Astrocyte (in vitro differentiated cells and primary cell): ENCODE measurements at places on chromosomes 7 and 10. TPM values are rescaled to one million over a fixed set of nuclear protein-coding genes. Genes with fewer than 3 reads are reported as not detected.

Gene PAPSS2
- 48.6 and 58.5 TPM in 2 replicates for total RNA-seq

- H3K27ac ChIP-seq, result no peak overlapping the region
- DNase-seq, result no peak
- no peaks in the 10 kb centered on the region for H3K4me1 ChIP-seq
- no peaks in the 10 kb centered on the region for H3K36me3 ChIP-seq
- H3K4me3 ChIP-seq, result no peak overlapping the region
- no peaks in the 10 kb centered on the region for H3K27me3 ChIP-seq
Measured at GRCh38 chr10:104816501-104816900, 175.4 kb downstream of the SORCS3 start.

DNA sequence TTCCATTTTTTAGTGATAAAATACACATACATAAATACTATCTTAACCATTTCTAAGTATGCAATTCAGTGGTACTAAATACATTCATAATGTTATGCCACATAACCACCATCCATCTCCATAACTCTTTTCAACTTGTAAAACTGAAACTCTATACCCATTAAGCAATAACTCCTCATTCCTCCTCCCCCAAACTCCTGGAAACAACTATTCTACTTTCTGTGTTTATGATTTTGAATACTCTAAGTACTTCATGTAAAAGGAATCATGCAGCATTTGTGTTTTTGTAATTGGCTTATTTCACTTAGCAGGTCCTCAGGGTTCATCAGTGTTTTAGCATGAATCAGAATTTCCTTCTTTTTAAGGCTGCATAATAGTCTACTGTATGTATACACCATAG is 131.8 kb downstream of the TES start:
- no peaks in the 10 kb centered on the region for H3K27me3 ChIP-seq
- H3K4me3 ChIP-seq, result no peak overlapping the region
- peaks cover 7% of the 10 kb centered on the region for H3K4me1 ChIP-seq

- no peaks in the 10 kb centered on the region for H3K4me1 ChIP-seq
- H3K27ac ChIP-seq, result no peak overlapping the region
- H3K4me3 ChIP-seq, result no peak overlapping the region
- H3K36me3 ChIP-seq, result no peaks in the 10 kb centered on the region
Measured at GRCh38 chr10:103284170-103284569, 7.2 kb downstream of the INA start.

DNA sequence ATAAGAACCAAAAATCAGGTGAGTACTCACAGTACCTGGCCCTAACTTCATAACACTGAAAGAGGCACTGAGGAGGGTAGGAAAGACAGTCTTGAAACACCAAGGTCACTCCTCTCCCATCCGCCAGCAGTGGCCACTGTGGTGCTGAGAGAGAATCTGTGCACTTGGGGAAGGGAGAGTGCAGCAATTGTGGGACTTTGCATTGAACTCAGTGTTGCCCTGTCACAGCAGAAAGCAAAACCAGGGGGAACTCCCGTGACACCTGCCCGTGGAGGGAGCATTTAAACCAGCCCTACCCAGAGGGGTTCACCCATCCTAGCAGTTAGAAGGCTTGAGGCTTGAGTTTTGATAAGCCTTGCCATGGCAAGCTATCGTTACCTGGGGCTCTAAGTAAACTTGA is 35.2 kb upstream of the MAP3K8 start:
- H3K36me3 ChIP-seq, result no peaks in the 10 kb centered on the region
- H3K27ac ChIP-seq, result no peak overlapping the region
- H3K4me1 ChIP-seq, result no peaks in the 10 kb centered on the region
- peaks cover 29% of the 10 kb centered on the region for H3K27me3 ChIP-seq
